ENCODE measurements at places on chromosomes 7 and 10.

DNA sequence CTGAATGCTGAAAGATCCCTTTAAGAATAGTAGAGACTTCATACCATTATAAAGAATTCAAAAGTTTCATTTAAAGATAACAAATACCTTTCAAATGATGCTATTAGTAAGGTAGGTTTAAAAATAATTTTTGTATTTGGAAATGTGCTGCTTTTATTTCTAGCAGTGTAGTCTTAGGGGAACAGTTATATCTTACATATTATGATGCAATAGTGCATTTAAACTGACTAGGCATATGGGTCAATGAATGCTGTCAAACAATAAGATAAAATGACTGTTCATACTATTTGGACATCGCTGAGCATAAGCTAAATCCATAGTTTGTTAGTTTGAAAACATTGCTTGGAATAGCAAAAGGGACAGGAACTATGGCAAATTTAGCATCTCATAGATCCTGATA is 354.8 kb upstream of the SEMA3A start:
- no peak for DNase-seq

- no peak for DNase-seq
Measured at GRCh38 chr7:30246392-30246791, 38.0 kb upstream of the ZNRF2 start.

DNA sequence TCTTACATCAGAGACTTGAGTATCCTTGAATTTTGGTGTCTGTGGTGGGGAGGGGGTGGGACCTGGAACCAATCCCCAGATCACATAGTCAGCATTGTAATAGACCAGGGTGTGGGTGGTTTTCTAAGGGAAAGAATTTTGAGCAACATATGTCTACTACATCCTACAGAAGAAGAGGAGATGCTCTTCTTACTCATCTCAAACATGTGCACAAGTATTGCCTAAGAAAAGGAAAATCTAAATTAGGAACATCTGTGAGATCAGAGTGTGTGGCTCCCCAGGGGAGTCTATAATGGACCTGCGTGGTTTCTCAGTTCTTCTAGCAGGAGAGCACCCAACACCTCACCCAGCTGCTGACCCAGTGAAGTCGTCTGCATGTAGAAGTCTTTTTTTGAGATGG is 148.8 kb downstream of the CCDC3 start:
- DNase-seq = no peak

DNA sequence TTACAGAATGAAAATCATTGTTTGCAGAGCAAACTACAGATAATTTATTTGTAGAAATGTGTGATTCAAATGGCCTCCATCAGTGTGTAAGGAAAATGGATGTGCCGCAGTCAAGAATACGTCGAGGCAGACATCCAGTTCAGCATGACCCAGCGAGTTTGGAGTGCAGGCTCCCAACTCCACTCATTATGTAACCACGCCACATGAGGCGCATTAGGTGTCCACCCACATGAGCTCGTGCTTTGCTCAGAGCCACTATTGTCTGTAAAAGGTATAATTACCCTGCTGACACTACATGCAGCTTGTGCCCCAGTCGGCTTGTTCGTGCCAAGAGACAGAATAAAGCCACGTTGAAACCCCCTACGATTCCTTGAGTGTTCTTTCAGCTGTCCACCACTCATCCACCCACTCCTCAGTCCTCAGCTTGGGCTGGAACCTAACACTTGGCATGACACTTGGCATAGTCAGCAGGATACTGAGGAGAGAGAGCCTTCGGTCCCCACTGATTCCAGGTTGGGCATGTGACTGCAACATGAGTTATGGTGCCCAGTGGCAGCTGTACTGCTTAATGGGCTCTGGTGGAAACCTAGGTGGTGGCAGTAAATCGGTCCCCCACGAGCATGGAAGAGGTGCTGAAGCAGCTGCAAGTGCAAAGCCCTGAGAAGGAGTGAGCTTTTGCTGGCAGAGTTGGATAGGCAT is 102.7 kb downstream of the BICC1 start:
- no peak for DNase-seq

- DNase-seq = peak; percentile 85
Measured at GRCh38 chr10:24952707-24953645, 570 bp upstream of the PRTFDC1 start.

GRCh38 chr10:113518816-113519591 is 33.8 kb upstream of the HABP2 start:
- no peak for DNase-seq

DNA sequence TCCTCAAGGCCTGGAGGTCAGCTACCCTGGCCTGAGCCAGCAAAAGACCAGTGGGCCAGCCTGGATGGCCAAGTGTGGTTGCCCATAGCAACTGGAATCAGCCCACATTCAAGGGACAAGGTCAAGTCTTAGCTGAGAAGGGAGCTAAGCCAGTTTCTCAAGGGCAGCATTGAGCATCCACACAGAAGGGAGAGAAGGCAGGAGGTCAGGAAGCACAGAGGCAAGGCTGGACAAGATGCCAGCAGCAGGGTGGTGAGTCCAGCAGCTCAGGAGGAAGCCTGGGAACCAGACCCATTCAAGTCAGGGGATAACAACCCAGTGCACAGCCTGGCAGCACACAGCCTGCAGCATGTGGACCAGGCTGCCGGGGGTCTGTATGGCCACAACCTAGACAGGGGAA is 54.0 kb upstream of the ZMIZ1 start:
- DNase-seq = no peak

DNA sequence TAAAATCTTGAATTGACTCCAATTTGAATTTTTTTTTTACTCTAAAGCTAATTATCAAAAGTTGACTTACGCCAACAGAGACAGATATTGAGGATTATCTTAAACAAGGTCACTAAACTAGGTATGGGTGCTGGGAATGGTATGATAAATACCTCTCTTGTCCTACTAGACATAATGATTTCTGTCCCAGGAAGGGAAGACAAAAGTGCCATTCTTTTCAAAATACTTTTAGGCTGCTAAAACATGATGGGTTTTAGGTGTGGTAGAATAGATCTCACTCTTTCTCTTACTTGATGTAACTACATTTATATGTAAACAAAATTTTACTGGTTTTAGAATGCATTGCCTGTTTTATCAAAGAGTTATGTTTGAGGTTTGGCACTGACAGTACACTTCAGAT is 15.1 kb downstream of the TMEM60 start:
- DNase-seq = no peak

- DNase-seq = no peak
Measured at GRCh38 chr7:37467002-37467401, 18.3 kb upstream of the ELMO1 start.

GRCh38 chr10:16853201-16853600 is 36.0 kb upstream of the RSU1 start:
- DNase-seq = no peak

DNA sequence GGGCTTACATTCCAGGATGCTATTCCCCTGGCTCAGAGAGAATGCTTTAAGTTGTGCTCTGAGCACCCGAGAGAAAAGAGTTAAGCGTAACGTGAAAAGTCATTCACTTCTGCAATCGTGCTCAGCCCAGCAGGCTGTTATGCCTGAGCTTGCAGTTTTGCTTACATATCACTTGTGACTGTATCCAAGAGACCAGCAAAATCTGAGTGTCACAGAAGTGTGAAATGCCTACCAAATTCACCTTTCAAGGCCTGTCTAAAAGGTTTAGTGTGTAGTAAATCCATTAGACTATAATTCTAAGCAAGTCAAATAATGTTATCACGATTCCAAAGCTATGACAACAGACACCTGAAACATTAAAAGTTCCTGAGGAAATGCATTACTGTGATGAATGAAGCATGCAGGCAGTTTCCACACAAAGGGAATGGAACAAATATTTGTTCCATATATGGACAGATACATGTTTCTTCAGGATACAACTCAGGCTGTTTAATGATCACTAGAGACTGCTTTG is 20.1 kb downstream of the ITGB1 start:
- DNase-seq = no peak

- no peak for DNase-seq
Measured at GRCh38 chr10:49273626-49274025, 25.3 kb upstream of the C10orf71 start.

DNA sequence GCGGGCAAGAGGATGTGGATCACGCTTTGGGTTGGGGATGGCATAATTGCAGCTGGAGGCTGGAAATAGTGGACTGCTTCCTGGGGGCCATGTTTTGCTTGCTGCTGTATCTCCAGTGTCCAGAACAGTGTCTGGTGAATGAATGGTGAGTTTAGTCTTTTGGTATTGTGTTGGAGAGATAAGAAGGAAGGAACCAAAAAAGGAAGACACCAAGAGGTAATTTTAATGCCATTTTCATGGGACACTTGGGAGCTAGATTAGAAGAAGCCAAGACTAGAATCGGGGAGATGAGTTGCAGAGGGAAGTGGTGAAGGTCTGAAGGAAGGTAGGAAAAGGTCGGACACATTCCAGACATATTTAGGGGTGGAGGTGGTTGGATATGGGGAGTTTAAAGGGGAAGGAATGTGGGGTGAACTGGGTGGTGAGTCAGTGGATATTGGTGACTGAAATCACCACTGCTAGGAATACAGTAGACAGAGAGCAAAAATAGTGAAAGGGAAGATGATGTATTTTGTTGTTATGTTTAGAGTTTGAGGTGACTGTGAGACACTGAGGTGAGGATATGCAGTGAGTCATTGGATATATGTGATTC is 76.7 kb downstream of the CCNY start:
- DNase-seq = no peak

- no peak for DNase-seq
Measured at GRCh38 chr7:40634118-40634517, 499.3 kb downstream of the SUGCT start.

DNA sequence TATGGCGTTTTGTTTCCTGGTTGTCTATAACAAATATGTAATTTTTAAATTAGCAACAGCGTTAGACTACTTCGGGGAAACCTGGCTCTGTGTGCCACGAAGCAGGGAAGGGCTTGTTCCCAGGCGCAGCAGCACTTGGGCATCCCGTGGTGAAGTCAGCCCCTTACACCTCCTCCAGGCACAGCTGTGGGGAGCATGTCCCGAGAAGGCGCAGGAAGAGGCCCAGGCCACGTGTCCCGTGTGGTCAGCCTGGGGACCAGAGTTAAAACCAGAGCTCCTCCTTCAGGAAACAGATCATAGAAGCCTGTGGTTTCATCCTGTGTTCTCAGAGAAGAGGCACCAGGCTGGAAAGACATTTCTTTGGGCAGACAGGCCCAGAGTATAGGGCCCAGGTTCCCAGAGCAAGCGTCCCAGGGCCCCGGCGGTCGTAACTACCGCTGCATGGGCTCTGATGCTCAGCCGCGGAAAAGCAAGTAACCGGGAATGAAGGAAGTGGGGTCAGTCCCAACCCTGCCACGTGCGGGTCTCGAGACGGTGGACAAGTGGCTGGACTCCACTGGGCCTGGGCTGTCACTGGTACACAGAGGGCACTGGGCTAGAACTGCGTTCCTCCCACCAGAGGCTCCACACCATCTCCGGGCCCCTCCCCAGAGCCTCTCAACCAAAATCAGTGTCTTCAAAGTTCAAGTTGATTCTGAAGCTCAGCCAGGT is 7.1 kb downstream of the NUDT1 start:
- peak; percentile 82 for DNase-seq

DNA sequence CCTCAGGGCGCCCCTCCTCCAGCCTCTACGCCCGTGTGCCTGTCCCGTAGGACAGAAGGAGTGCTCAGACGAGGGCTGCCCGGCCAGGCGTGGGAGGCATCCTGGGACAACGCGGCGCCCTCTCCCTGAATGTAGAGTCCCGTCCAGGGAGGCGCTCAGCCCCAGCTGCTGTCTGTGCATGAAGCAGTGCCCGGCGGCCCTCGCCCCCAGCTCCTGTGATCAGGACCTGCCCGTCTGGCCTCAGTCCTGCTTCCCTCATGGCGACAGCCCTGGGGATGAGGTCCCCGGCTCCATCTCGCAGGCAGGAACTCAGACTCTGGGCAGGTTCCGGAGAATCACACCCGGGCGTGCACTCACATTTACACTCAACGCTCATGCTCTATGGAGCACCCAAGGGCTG is 24.9 kb upstream of the UTF1 start:
- DNase-seq = no peak

- no peak for DNase-seq
Measured at GRCh38 chr7:105478606-105479005, 43.5 kb downstream of the PUS7 start.

- DNase-seq = no peak
Measured at GRCh38 chr7:140726281-140726680, 29.8 kb downstream of the NDUFB2 start.

Data from activated CD4-positive, alpha-beta T cell treated with anti-CD3 and anti-CD28 coated beads, Interleukin-2, amount 10 ng/mL, durations not matched to agents 24 days and 14 days (primary cell).